Muscle of back (tissue), 13 donors: ENCODE measurements at places on chromosomes 6 and 20.

DNA sequence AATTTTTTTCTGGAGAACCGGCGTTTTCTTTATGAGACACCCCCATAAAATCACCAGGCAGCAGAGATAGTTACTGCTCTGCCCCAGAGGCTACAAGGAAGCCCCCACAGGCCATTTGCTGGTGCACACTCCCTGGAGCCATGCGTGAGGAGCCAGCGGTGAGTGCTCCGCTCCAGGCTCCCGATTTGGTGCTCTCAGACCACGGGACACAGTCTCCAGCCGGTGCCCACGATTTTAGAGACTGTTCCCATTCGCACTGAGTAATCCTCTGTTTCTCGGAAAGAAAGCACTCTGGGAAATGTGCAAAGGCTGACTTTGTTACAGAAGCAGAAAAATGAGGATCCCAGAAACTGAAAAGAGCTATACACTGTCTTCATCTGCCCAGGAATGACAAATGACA, 104.9 kb downstream of the RNASET2 start:
- no peak for DNase-seq

GRCh38 chr6:69835414-69836179, 30.8 kb upstream of the COL19A1 start:
- DNase-seq = peak; percentile 75

DNA sequence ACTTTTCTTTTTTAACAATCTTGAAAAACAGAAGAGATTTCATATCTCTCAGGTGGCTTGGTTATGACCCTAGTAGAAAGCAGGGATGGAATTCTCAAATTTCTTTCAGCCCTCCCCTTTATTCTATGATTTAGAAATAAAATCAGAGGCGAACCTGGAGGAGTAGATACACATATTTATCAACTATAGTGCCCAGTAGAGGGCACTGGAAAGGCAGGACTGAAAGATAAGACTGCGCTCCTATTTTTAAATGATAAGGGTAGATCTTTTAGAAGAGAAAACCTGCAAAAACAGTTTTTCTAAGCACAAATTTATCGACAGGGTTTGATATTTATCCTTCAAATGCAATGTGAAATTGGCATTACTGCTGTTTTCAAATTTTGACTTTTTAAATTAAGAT, 1296.6 kb downstream of the EPHA7 start:
- peak; percentile 23 for DNase-seq

DNA sequence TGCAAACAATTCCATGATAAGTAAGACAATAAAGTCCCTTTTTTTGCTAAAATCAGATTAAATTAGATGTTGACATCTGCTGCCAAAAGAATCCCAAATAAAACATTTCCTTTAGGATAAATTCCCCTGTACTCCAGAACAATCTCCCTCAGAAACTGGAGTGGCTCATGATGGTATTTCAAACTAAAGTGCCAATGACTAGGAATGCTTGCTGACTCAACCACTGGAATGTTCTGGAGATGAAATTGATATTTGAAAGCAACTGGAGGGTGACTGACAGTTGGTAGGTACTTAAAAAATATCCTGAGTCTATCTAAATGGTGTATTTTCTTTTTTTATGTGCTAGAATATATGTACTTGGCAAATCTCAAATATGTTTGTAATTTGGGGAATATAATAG, 350.1 kb upstream of the TSHZ2 start:
- no peak for DNase-seq

DNA sequence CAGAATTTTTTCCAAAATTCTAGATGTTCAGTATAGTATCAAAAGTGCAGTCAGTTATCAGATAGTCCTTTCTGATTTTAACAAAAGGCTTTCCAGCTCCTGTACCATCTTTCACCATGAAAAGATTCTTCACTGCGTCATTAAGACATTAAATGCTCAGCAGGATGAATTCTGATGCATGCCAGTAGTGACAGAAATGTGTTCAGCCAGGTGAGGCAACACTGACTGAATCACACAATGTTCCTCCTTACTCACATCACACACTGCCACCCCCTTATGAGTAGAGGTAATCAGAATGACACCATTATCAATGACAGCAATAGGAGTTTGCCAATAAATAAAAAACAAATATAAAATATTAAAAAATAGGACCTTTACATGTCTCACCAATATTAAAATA, 426.6 kb upstream of the PLCB4 start:
- no peak for DNase-seq

DNA sequence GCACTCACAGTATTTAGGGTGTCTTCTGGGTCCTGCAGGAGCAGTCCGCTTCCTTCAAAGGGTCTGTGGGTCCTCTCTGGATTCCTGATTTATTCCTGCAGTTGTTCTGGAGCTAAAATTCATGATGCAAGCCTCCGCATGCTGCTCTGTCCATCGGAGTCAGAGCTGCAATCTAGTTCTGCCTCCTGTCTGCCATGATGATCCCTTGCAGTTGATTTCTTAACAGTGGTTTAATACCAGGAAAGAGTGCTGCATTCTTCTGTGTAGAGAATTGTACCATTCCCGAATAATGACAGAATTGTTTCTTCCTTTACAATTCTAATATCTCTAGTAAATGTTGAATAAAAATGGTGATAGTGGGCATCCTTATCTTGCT, 72.0 kb upstream of the B3GAT2 start:
- DNase-seq = no peak

DNA sequence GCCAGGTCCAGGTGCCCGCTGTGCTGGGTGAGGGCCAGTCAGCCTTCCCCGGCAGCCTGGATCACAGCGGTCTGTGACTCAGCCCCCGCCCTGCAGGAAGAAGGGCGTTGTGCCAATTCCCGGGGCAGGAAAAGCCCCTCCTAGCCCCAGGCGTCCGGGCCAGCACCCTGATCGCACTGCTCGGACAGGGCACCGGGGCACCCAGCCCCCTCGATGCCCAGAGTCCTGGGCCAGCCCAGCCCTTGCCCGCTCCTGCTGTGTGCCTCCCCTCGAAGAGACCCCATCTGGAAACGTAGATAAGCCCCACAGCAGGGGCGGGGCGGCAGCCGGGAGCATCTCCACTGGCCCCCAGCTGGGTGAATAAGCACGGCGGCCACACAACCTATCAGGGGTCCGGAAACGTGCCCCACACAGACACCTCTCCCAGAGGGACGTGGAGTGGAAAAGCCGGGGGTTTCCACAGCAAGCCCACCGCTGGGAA, 9.9 kb downstream of the LAMA5 start:
- DNase-seq = no peak

- DNase-seq = no peak
Observed at GRCh38 chr6:9612489-9612888, 802.4 kb downstream of the TFAP2A start.

GRCh38 chr6:44422531-44422930, 35.0 kb downstream of the CDC5L start:
- no peak for DNase-seq

GRCh38 chr6:146827216-146827928, 228.6 kb downstream of the ADGB start:
- no peak for DNase-seq

GRCh38 chr6:39496915-39497314, 174.4 kb upstream of the KCNK16 start:
- no peak for DNase-seq

DNA sequence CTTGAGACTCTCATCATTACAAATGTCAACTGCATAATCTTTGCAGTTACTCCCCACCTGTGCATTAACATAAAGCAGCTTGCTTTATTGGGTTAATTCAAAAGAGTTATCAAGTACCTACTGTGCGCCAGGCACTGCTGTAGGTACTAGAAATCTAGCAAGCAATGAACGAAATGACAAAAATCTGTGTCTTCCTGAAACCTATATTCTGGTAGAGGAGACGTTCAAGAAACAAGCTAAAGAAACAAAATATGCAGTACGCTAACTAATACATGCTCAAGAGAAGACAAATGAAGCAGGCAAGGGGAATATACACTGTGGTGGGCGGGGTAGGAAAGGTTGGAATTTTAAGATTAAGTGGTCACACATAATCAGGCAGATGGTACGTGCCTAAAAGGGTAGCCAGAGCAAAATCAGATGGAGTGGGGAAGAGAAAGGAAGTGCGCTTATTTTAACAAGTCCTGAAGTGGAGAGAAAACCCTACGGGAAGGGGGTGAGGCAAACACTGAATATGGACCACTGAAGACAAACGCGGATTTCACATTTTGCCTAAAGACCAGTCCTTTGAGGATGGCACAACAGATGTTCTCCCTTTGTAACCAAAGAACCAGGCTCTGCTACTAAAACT, 1.2 kb downstream of the ELOVL2 start:
- DNase-seq = no peak

DNA sequence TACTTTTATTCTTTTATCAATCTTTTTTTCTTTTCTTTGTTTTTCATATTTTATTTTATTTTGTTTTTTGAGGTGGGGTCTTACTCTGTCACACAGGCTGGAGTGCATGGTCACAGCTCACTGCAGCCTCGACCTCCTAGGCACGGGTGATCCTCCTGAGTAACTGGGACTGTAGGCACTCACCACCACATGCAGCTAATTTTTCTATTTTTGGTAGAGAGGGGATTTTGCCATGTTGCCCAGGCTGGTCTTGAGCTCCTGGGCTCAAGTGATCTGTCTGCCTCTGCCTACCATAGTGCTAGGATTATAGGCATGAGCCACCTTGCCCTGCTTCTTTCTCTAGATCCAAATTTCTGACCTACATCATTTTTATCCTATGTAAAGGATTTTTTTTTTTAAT, 153.2 kb downstream of the CDKAL1 start:
- DNase-seq = no peak

DNA sequence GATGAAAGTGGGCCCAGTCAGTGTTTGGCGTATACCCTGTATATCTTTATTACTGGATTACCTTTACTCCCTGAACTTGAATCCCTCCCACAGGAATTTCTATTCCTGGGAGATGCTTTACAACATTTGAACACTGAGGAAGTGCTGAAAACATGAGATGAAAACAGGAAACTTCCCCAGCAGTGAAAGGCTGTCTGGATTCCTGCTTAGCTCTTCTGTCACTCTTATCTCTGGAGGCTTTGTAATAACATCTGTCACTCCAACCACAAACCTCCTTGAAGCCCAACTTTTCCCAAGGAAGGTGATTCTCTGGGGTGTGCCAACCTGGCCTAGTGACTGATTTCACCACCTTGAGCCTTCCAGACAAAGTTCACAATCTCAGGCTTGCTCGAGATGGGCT, 264.5 kb upstream of the BMP2 start:
- no peak for DNase-seq

- no peak for DNase-seq
Observed at GRCh38 chr20:57567471-57568079, 6.7 kb downstream of the PCK1 start.

DNA sequence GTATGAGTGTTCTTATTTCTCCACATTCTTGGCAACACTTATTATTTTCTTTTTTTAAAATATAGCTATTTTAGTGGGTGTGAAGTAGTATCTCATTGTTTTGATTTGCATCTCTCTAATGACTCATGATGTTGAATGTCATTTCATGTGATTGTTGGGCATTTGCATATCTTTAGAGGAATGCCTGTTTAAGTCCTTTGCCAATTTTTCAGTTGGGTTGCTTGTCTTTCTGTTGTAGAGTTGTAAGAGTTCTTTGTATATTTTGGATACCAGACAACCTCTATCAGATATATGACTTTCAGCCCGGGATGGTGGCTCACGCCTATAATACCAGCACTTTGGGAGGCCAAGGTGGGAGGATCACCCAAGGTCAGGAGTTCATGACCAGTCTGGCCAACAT, 5.1 kb upstream of the POPDC3 start:
- peak; percentile 61 for DNase-seq

- DNase-seq = no peak
Observed at GRCh38 chr6:170358496-170358895, 51.9 kb downstream of the FAM120B start.

- DNase-seq = no peak
Observed at GRCh38 chr6:33978412-33979150, 167.3 kb downstream of the GRM4 start.

DNA sequence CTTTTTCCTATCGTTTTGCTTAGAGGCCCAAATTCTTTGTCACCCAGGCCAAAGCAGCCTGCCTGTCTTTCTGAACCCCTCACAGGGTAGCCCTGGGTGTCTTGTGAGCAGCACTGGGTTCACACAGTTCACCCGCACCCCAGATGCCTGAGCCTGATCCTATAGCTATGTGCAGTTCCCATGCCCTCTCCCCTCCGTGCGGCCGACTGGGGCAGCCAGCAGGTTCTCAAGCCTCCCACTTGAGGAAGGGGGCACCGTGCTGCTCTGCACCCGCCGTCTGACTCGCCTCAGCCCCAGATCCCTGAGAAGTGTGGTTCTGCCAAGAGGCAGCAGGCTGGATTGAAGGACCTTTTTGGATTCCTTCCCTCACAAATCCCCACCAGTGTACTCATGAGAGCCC, 89.0 kb downstream of the PSMB1 start:
- no peak for DNase-seq

DNA sequence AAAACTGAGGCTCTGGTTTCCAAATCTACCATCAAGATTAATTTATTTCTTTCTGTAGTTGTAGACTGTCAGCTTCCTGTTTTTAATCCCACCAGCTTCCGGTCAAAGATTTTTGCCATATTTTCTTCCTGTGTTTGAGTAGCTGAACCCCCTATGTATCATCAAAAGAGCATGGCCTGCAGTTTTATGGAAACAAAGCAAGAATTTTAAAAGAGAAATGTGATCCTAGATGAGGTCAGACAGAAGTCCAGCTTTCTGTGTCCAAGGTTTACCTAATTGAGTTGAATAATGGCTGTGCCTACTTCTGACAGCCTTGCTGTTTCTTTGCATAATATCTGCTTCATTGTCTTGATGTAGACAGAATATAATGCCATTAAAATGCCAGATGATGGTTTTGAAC, 163.7 kb downstream of the CARMIL1 start:
- no peak for DNase-seq

DNA sequence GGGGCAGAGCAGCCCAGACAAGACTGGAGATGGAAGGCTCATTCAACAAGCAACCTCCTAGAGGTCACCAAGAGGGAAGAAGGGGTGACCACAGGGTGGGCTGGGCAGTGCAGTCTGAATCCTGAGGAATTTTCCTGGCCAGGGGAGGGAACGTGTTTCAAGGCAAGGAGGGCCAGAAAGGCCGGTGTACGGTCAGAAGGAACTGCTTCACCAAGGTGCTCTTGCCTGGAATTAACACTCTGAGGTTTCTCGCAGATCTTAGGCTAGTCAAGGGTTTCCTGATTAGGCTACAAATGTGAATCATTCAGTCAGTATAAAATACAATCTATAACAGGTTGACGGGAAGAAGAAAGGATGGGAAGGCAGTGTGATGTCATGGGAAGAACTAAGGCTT, 199.3 kb downstream of the LRFN2 start:
- DNase-seq = no peak

DNA sequence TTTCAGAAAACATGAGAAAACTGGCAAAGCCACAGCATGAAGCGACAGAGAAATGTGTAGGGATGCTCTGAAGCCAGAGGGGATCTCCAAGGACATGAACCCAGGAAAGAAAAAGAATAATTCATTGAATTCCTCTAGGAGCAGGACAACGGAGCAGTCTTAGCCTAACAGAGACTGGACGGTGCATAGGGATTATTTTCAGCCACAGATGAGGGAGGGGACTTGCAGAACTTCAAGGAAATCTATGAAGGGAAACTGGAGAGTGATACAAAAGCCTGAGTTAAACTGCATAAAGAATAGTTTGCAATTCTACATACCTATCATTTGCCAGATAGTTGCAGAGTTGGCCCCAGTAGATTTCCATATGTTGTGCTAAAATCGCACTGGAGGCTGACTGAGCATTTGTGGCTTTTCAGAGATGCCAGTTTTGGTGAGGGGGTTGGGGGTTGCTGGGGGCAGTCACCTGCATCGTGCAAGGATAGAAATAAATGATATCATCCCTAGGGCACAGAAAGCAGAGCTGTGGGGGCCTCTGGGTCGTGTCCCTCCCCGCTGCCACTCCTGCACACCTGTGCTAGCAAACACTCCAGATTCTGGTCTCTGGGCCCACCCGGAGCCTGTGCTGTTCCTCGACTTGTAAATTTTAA, 443.2 kb upstream of the JARID2 start:
- DNase-seq = no peak
